ENCODE measurements at places on chromosomes 2 and 18.
A peak's percentile ranks its signal among the peaks of the same experiment; 100 is the strongest.

DNA sequence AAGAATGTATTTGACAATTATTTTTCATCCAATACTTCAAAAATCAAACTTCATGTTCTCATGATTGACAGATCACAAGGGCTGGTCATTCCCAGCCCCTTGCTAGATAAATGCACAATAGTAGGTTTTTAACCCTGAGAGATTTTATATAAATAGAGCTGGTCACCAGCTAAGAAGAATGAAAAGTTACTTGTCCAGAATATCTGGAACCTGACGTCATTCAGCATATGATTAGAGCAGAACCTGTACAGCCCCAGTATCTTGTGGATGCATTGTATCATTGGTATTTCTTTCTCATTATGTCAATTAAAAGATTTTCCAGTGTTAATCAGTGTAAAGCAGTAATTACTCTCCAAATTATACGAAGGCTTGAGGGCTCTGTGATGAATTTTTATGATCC lies 202.8 kb upstream of the RND3 start:
- DNase-seq = no peak

- DNase-seq = no peak
These were observed 204.1 kb downstream of the CTIF start for GRCh38 chr18:48742706-48743475.

GRCh38 chr2:74457549-74458131 lies 598 bp upstream of the WBP1 start:
- DNase-seq = peak; percentile 92

GRCh38 chr2:98463988-98464771 lies 19.5 kb downstream of the INPP4A start:
- DNase-seq = no peak

- no peak for DNase-seq
These were observed 13.6 kb downstream of the SPDYA start for GRCh38 chr2:28824207-28824606.

All from islet precursor cell (in vitro differentiated cells).